PC-3 (cell line): ENCODE measurements at places on chromosomes 2 and 18. TPM values are rescaled to one million over a fixed set of nuclear protein-coding genes. Genes with fewer than 3 reads are reported as not detected.
A peak's percentile ranks its signal among the peaks of the same experiment; 100 is the strongest.

DNA sequence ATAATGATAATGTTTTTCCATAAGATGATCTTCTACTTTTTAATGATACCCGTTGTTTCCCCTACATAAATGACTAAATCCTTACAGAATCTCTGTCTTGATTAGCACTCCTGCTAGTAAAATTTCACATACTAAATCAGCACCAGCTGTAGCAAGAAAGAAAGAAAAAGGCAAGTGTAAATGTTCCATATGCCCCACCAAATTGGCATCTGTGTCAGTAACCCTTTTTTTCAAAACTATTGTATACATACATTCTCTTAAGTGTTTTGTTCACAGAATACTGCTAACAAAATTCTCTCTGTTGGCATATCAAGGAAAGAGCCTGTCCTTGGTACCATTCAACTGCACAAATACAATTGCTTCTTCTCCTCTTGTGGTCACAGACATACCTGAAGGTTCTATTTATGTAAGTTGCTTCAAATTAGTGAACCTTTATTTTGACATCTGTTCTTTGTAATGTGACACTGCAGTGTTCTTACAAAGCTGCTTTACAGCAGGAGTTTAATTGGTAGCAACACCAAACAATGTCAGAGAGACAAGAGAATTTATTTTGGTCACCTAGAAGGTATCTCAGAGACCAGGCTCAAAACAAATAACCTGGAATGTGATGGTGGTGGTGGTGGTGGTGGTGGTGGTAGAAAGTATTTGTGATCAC, 641.9 kb downstream of the ZEB2 start:
- no peak overlapping the region for H3K27ac ChIP-seq
- H3K4me3 ChIP-seq = no peak overlapping the region
- H3K27me3 ChIP-seq = no peaks in the 10 kb centered on the region
- no peaks in the 10 kb centered on the region for H3K36me3 ChIP-seq
- no peak for DNase-seq
- no peaks in the 10 kb centered on the region for H3K4me1 ChIP-seq

- H3K36me3 ChIP-seq = no peaks in the 10 kb centered on the region
- no peak for DNase-seq
- no peak overlapping the region for H3K4me3 ChIP-seq
- H3K27ac ChIP-seq = no peak overlapping the region
Measured at GRCh38 chr2:123073371-123073770, 951.7 kb upstream of the CNTNAP5 start.

The WNT6 gene
- total RNA-seq = not detected in 2 replicates

DNA sequence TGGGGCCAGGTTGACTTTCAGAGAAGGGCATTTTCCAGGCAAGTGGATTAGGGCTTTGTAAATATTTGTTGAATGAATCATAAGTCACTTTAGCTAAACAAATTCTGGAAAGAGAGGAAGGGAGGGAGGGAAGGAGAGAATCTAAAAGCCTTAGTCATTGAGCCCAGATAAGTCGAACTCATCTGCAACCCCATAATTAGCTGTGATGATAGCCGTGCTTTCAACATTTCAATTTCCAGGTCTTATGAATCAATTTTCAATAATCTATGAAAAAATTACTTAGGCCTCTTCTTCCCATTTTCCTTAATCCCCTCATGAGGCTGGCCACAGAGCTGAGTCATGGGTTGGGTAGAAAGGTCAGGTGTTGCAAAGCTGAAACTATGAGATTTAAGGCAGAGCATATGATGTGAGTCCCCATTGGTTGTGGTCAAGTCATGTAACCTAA, 111.9 kb upstream of the MAPRE2 start:
- H3K4me1 ChIP-seq = peaks cover 21% of the 10 kb centered on the region
- no peaks in the 10 kb centered on the region for H3K36me3 ChIP-seq
- DNase-seq = peak; percentile 59
- H3K27ac ChIP-seq = peak overlapping the region; percentile 66
- no peaks in the 10 kb centered on the region for H3K27me3 ChIP-seq

GRCh38 chr2:117359266-117359914, 455.1 kb upstream of the DDX18 start:
- no peaks in the 10 kb centered on the region for H3K36me3 ChIP-seq
- H3K27me3 ChIP-seq = no peaks in the 10 kb centered on the region
- DNase-seq = no peak
- H3K27ac ChIP-seq = no peak overlapping the region

GRCh38 chr18:8247700-8248099, 361.5 kb upstream of the RAB12 start:
- H3K36me3 ChIP-seq = no peaks in the 10 kb centered on the region
- no peaks in the 10 kb centered on the region for H3K4me1 ChIP-seq
- no peak overlapping the region for H3K27ac ChIP-seq
- no peaks in the 10 kb centered on the region for H3K27me3 ChIP-seq

DNA sequence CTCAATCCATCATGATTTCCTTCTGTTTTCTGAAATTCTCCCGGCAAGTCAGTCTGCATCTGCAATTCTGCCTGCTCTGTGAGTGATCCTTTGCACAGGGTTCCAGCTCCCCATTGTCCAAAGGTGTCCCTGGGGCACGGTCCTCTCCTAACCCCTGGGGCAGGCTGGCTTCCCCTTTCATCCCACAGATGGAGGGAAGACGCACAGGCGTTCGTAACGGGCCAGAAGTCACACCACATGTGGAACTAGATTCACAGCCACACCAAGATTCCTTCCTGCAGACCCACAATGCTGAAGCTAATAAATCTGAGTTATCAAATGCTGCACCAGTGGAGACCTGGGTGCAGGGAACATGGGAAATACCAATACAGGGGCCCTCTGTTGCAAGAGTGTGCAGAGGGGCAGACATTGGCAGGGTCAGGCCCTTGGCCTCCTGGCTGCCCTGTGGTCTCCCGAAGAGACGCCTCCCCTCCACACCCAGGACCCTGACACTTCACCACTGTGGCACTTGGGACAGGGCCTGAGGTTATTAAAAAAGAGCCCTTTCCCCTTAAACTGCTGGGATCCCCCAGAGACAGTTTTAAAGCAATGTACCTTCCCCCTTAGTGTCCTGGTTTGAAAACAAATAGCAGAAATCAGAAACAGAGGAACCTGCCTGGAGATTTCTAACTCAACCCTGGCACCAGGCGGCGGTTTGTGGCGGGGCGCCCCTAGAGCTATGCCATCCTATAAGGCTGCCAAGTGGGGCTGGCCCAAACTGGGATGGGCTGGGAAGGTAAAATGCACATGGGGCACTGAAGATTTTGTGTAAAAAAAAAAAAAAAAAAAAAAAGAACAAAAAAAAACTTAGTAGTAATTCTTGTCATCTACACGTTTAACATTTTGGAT, 15.4 kb downstream of the ZNF516 start:
- H3K27me3 ChIP-seq = peaks cover 28% of the 10 kb centered on the region
- H3K4me1 ChIP-seq = peaks cover 15% of the 10 kb centered on the region
- no peak for DNase-seq
- no peak overlapping the region for H3K27ac ChIP-seq

The KCNIP3 gene
- total RNA-seq = 13.3 and 19.1 TPM in 2 replicates

- H3K4me1 ChIP-seq = 0 out of 2 replicates have a peak, but pooled peaks cover 5% of the 10 kb centered on the region
- H3K27ac ChIP-seq = no peak overlapping the region
- H3K4me3 ChIP-seq = no peak overlapping the region
- no peaks in the 10 kb centered on the region for H3K27me3 ChIP-seq
- peak; percentile 30 for DNase-seq
Measured at GRCh38 chr18:72742002-72742401, 125.8 kb downstream of the NETO1 start.

The ANTXR1 gene
- 31.1 and 31.2 TPM in 2 replicates for total RNA-seq

The ALPI gene
- total RNA-seq = not detected in 2 replicates

The TGFA gene
- total RNA-seq = 45.0 and 54.7 TPM in 2 replicates

The ZNG1B gene
- 44.0 and 48.7 TPM in 2 replicates for total RNA-seq
